NCI-H1092 (cell line): ENCODE measurements at places on chromosomes 12 and 14.

- DNase-seq, result no peak
Observed at GRCh38 chr12:83864054-83864453, 1048.5 kb downstream of the SLC6A15 start.

GRCh38 chr12:83082690-83083276 is 396.1 kb downstream of the TMTC2 start:
- DNase-seq, result no peak

DNA sequence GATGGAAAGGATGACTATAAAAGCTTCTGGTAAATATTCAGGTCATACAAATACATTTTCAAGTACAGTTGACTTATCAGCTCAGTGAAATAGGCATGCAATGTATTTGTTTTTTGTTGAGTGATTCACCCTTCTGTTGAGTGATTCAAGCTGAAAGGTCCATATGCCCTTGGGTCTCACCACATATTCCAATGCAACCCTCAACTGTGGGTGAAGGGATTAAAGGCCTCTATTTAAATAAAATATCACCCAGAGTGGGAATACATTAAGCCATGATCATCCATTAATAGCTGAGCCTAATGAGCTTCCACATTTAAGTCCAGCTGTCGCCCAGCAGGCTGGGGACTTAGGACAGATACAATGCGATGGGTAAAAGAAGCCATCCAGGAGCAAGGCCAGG is 120.2 kb downstream of the CRACR2A start:
- no peak for DNase-seq

- DNase-seq, result no peak
Observed at GRCh38 chr14:65370801-65371248, 41.7 kb upstream of the FUT8 start.

DNA sequence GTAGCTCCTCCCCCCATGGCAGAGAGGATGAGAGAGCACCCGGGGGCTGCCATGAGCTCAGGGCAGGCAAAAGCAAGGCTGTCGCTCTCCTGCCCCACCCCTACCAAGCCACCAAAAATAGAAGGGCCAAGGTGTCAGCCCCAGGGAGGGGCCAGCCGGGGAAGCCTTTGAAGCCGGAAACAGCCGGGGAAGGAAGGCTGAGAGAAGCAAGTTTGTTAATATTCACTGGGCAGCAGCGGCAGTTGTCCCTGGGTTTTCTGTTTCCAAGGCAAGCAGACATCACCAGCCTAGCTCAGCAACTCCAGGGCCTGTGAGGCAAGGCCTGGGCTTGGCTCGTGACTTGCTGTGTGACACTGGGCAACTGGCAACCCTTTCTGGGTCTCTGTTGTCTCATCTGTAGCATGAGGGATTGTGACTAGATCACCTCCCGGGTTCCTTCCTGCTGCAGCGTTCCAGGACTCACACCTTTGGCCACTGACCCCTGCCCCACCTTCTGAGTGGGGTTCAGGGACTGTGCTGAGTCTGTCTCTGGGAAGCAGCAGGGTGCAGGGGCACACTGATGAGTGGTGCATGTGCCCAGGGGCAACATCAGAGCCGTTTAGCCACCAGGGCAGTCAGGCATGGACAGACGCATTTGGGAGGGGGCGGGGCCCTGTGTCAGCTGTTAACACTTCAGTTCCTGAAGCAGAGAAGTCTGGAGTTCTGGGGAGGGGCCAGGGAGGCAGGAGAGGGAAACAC is 24.3 kb downstream of the SYNDIG1L start:
- no peak for DNase-seq

DNA sequence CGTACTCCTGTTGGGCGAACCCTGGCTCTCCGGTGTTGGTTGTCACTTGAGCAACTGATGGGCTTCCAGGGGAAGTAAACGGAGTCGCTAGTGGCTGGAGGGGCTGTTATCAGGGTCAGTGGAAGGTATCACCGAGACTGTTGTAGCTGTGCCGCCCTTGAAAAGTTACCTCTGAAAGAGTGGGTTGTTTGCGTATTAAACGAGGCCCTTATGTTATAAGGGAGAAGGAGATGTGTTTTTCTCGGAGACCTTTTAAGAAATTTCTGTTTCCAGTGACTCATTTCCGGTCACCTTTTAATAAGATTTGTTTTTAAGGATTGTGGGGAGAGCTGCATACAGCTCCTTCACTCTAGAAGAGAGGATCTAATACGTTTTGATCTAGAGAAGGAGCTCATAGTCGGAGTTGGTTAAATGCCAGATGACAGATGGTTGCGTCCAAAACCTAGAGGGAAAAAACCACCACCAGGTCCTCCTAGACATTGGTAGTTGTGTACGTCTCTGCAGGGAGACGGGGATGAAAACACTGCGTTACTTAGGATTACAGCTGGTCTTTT is 750 bp upstream of the DBX2 start:
- DNase-seq, result peak; percentile 11

DNA sequence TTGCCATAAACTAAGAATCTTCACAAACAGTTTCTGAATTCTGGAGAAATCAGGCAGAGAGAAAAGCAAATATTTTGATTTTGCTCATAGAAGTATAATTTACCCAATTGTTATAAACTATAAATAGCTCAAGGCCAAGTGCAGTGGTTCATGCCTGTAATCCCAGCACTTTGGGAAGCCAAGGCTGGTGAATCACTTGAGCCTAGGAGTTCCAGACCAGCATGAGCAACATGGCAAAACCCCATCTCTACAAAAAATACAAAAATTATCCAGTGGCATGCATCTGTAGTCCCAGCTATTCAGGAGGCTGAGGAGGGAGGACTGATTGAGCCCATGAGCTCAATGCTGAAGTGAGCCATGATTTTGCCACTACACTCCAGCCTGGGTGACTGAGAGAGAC is 19.6 kb upstream of the MMP19 start:
- DNase-seq, result no peak

GRCh38 chr12:121789800-121790728 is 3.4 kb downstream of the RHOF start:
- no peak for DNase-seq
